ENCODE measurements at places on chromosomes 16 and 17. TPM values are rescaled to one million over a fixed set of nuclear protein-coding genes. Genes with fewer than 3 reads are reported as not detected.
A peak's percentile ranks its signal among the peaks of the same experiment; 100 is the strongest.

Gene GLTPD2
- total RNA-seq = not detected

Gene SLC5A11
- total RNA-seq = not detected

Gene BAHCC1
- total RNA-seq = 19.9 TPM

Gene FN3K
- 4.3 TPM for total RNA-seq

Gene MYOCD
- total RNA-seq = 96.2 TPM

Gene ABCA9
- total RNA-seq = 26.6 TPM

Gene STX1B
- total RNA-seq = 1.2 TPM

Gene ITGAD
- total RNA-seq = 0.50 TPM

Gene GPR179
- total RNA-seq = not detected

DNA sequence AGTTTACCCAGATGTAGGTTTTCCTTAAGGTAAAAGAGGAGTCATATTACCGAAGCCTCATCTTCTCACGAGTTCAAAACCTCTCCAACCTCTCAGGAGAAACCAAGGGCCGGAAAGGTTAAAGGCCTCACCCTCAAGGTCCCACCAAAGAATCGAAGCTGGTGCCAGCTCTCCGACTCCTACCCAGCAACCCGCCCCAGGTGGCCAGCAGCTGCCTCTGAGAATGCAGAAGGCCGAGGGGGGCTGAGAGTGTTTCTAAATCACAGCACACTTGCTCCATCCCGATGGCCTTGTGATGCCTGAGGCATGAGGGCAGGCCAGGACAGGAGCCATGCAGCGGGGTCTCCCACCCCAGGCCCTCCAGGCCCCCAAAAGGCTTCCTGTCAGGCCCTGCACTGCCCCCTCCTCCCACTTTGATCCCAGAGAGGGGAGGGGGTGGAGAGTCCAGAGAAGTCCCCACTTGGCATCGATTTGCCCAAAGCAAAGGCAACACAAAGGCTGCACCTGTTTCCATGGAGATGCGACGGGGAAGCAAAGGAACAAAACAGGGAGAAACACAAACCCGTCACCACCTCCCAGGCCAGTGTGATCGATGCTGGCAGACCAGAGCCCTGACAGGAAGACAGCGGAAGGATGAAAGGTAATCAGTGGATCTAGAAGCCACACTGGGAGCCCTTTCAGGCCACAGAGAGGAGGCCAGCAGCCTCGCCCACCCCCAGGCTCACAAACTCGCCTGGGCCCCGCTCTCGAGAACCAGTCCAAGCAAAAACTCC lies 39.0 kb downstream of the CUEDC1 start:
- DNase-seq = no peak

DNA sequence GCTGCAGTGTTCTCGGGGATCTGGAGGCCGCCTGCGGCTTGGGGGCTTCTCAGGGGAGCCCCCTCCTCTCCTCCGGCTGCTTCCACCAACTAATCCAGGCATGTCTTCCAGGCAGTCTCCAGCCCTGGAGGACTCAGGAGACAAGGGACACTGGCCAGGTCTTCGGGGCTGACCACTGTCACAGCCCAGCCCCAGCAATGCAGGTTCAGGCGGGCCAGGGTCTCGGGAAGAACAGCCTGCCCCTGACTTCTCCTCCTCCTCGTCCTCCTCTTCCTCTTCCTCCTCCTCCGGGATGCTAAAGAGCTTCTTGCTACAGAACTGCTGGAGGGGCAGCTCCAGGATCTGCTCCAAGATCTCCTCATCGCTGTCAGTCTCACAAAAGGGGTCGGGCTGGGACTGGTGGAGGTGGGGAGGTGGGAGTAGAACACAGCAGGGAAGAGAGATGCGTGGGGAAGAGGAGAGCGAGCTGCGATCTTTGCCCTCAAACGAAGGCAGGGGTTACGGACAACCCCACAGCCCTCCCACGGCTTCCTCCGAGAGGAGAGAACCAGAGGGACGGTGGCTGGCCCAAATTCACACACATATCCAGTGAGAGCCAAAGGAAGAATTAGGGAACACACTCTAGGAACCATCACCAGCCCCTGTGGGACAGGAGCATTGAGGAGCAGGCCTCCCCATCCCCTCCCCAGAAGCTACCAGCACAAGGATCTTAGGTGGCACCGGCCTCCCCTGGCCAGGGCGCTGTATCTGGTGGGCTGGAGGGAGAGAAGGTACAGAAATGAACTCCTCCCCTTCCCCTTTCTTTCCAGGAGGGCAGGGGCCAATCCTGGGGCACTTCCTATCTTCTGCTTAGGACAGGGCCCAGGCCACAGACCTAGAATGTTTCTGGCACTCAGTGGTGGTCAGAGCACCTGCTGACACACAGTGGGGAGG lies 19.3 kb downstream of the TSPOAP1 start:
- DNase-seq = peak; percentile 89

- DNase-seq = no peak
Observed at GRCh38 chr16:78969721-78970120, 630.8 kb downstream of the MAF start.

GRCh38 chr17:50841277-50841948 lies 6.0 kb downstream of the WFIKKN2 start:
- DNase-seq = no peak

GRCh38 chr16:68310774-68311511 lies at the start of the genes PRMT7 and SLC7A6OS:
PRMT7 (plus strand) TSS chr16:68311019; CDS start chr16:68315980, 4,961 bp downstream.
SLC7A6OS (minus strand) TSS chr16:68310946; CDS start chr16:68310926, 20 bp downstream.
- peak; percentile 95 for DNase-seq

DNA sequence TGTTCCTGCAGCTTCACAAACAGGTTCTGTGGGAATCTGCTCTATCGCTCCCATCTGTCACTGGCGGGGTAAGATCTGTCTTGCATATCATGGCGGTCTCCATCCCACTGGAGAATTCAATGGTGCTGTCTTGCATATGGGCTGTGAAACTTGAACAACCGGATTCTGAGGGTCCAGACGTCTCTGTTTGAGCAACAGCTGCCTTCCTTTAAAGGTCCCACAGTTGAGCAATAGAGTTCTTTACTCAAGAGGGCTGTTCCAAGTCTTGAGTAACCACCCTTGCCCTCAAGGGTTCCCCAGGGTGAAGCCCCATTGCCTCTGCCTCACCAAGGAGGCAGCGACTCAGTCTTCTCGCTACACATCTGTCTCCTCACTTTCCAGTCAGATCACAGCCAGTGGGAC lies 50.8 kb downstream of the ZFHX3 start:
- no peak for DNase-seq

GRCh38 chr16:16122264-16122663 lies 101.0 kb downstream of the ABCC6 start:
- no peak for DNase-seq

- no peak for DNase-seq
Observed at GRCh38 chr17:60372790-60373483, 19.0 kb downstream of the USP32 start.

GRCh38 chr16:52050418-52050817 lies 496.5 kb downstream of the TOX3 start:
- DNase-seq = no peak

GRCh38 chr16:29318037-29318436 lies 88.5 kb downstream of the NPIPB11 start:
- DNase-seq = no peak

DNA sequence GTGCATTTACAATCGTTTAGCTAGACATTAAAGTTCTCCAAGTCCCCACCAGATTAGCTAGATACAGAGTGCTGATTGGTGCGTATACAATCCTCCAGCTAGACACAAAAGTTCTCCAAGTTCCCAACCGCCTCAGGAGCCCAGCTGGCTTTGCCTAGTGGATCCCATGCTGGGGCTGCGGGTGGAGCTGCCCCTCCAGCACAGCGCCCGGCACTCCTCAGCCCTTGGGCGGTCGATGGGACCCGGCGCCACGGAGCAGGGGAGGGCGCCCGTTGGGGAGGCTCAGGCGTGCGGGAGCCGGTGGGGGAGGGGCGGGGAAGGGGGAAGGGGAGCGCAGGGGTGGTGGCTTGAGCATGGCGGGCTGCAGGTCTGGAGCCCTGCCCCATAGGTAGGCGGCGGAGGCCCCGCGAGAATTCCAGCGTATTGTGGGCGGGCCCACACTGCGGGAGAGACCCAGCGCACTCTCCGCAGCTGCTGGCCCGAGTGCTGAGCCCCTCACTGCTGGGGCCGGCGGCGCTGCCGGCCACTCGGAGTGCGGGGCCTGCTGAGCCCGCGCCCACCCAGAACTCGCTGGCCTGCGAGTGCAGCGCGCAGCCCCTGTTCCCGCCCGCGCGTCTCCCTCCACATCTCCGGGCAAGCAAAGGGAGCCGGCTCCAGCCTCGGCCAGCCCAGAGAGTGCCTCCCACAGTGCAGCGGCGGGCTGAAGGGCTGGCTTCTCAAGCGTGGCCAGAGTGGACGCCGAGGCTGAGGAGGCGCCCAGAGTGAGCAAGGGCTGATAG lies 907.5 kb downstream of the CDH8 start:
- DNase-seq = no peak

DNA sequence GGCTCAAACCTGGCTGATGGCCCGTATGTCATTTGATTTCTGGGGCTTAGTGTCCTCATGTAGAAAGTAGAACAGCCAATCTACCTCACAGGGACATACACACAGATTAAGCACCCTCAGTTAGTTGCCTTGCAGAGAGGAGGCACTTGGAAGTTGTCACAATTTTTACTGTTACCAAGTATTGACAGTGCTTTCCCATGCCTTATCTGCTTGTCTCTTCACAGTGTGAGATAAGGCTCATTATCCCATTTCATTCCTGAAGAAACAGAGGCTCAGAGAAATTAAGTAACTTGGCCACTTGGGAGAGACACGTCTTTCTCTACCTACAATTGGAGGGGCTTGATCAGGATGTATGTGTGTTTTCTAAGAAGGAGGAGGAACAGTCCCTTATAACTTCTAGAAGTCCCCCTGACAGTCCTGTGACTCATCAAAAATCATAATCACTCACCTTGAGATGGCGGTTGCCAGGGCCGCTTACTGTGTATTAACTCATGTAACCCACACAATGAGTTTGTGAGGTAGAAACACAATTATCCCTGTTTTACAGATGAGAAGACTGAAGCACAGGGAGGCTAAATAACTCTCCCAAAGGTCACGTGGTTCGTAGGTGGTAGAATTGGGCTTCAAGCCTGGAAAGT lies 56.9 kb upstream of the LHX1 start:
- no peak for DNase-seq

DNA sequence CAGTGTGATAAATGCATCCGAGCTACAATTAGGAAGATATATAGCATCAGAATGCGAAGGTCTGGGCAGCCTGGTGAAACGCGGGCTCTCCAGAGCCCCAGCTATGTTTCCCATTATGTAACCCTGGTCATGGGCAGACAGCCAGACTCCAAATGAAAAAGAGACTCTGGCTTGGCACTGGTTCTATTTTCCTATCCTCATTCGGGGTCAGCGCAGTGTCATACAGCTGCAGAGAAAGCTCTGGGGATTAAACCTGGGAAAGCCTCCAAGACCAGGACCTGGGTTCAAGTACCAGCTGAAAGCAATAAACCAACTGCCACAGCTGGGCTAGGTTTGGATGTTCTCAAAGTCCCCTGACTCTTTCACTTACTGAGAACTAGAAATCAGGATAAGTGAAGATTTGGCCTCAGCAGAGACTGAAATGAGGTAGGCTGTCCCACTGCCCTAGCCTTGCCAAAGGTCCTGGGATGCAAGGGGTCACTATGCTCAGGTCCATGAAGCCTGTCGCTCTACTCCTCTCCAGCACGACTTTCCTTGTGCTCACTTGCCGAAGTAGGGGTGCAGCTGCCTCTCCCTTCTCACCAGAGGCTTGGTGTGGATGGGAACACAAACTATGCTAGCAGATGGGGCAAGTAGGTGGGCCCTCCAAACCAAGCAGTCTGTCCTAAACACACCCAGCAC lies 123.8 kb downstream of the SMG6 start:
- DNase-seq = peak; percentile 95

GRCh38 chr17:35023538-35023937 lies 40.0 kb downstream of the RFFL start:
- no peak for DNase-seq

DNA sequence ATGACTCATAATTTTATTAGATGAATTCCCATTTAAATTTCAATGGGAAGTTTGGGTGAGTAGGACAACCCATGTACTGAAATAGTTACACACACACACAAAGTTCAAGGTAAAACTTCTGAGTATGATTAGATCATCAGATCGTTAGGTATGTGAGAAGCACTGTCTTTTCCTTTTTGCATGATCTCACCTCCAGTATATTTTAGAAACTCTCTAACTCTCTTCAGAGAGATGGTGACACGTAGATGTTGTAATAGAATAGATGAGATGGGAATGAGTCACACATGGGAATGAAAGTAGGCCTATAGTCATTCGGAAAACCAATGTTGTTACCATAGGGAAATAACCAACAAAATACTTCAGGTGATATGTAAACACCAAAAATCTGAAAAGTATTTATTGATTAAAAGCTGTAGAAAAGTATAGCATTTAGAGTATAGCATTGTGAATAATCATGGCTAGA lies 22.2 kb downstream of the KRT23 start:
- no peak for DNase-seq

DNA sequence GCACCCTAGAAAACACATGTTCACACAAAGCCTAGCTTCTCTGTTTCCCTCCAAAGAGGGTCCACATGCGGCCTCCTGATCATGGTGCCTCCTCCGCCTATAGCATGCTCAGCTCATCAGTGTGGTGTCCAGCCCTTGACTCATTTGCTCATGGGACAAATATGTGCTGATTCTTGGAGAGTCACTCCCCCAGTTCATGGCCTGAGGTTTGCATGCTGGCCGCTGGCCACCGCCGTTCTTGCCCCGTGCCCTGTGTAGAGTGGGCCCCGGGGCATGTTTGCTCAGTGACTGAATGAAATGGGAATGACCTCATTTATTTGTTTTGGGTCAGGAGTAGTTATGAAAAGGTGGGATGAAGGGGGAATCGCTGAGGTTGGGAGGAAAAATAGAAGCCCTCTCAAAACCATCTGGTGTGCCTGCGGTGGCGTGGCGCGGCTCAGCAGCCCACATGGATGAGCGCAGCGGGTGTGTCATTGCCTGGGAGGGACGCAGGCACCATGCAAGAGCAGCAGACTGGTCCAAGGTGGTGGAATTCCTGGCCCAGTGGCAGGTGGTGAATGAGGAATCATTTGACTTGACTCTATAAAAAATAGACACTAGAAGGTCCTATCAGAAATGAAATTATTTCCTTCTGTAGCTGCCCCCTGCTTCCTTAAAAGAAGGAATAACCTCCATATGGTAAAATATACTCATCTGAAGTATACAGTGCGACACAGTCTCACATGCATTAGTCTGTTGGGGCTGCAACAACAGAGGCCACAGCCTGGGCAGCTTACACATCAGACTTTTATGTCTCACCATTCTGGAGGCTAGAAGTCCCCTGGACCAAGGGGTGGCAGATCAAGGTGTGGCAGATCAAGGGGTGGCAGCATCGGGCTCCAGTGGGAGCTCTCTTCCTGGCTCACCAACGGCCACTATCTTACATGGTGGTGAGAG lies 31.7 kb downstream of the CRISPLD2 start:
- DNase-seq = no peak

GRCh38 chr17:57415751-57416207 lies 159.5 kb downstream of the MSI2 start:
- DNase-seq = no peak

DNA sequence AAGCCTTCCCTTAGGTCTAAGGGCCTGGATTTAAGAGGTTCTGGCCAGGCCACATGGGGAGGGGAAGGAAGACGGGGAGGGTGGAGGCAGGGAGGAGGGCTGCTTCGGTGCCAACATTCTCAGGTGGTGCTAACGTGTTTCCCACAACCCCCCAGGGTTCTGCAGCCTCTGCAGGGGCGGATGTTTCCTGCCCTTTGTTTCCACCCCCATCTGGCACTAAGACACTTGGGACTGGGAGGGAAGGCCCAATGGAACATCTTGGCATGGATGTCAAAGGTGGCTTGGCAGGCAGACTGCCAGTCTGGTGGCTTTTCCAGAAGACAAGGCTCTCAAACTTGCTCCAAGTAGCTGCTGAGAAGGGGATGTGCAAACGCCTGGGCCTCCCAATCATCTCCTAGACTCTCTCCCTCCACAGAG lies 12.7 kb downstream of the HIC1 start:
- DNase-seq = no peak

GRCh38 chr17:67044016-67044772 lies at the start of gene CACNG1:
CACNG1 (plus strand) TSS chr17:67044554; CDS start chr17:67044661, 107 bp downstream.
- DNase-seq = no peak

GRCh38 chr17:10061111-10061845 lies 137.1 kb downstream of the GAS7 start:
- no peak for DNase-seq
